ENCODE measurements at places on chromosomes 16 and 17.

DNA sequence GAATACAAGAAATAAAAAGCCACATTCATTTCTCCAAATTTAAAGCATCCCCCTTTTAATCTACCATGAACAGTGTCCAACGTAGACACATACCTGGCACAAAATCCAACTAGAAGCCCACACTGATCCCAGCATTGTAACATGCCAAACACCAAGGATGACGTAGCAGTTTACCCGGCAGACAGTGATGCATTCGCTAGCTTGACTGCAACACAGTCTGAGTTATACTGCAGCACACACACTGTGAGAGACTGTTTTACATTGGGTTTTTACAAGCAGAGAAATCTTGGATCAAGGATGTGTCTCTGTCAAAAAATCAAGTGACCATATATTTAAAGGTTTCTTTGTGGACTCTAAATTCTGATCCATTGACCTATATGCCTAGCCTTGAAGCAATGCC, 74.5 kb upstream of the C17orf78 start:
- DNase-seq, result no peak

DNA sequence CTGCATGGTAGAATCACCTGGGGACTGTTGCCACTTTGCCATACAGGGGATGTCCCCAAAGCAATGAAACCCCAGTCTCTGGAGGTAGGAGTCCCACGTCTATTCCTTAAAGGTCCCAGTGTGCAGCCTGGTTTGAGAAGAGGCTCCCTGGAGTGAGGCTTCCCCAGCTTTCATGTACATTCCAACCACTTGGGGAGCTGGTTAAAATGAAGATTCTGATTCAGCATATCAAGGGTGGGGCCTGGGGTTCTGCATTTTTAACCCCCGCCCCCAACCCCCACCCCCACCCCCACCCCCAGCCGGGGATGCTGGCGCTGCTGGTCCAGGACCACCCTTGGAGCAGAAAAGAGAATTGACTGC, 241.2 kb downstream of the FOXL1 start:
- no peak for DNase-seq

DNA sequence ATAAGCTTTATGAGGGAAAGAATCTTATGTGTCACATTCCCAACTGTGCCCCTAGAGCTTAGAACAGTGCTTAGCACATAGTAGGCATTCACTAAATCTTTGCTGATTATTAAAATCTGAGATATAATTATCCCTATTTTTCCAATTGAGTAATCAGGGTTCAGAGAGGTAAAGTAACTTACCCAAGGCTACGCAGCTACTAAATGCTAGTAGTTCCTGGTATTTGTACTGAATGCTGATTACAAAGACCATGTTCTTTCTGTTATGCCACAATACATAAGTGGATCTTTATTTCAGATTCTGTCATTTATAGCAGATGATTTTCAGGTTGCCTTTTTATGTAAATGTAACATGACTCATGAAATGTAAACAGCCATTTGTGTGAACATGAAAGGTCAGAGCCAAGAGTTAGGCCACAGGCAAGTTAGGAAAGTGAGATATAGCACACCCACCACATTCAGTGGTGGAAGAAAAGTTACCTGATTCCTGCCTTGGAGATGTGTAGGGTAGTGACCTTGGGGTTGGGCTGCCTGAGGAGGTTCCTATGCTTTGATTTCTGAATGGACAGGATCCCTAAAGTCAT, 77.2 kb downstream of the FTO start:
- no peak for DNase-seq

- peak; percentile 22 for DNase-seq
Observed at GRCh38 chr17:2081564-2081963, 26.7 kb downstream of the HIC1 start.

- DNase-seq, result no peak
Observed at GRCh38 chr17:44311562-44312181, 3.3 kb downstream of the RUNDC3A start.

DNA sequence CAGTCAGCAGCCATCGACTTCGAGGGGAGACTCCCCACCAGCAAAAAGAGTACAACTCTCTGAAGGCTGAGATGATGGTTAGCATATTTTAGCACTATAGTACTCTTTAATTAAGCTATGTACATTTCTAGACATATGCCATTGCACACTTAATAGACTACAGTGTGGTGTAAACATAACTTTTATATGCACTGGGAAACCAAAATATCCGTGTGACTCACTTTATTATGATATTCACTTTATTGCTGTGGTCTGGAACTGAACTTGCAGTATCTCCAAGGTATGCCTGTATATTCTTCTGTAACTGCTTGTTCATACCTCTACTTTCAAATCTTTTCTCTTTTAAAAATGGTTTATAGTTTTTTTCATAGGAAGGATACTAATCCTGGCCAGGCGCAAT, 11.0 kb upstream of the NXPH3 start:
- no peak for DNase-seq

- DNase-seq, result peak; percentile 56
Observed at GRCh38 chr17:1203111-1203966, 23.6 kb upstream of the ABR start.

DNA sequence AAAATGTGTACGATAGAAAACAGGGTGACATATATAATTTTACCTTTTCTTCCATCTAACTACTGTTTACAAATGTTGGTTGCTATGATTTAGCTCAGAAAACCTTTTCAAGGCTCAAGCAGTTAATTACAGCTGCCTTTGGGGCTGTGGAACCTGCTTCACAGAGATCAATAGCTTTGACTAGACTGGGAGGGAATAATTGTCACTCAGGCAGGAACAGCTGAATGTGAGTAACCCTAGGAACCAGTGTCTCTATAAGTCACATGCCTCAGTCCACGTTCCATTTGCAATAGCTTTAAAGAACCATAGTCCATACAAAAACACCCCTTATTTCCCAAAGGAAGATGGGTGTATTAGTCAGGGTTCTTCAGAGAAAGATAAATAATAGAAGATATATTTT, 306.8 kb upstream of the ERCC4 start:
- DNase-seq, result no peak

DNA sequence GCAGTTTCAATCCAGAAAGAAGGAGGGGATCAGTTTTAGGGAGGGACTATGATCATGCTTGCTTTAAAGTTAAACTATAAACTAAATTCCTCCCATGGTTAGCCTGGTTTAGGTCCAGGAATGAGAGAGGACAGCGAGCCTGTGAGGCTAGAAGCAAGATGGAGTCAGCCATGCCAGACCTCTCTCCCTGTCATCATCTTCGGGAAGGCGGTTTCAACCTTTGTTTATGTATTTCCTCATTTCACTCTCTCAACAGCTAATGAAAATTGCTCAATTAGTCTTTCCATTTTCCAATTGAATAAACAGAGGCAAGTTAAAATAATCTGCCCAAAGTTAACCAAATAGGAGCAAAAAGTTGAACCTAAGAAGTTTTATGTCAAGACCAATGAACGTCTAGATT, 201.5 kb downstream of the KCNJ2 start:
- no peak for DNase-seq

DNA sequence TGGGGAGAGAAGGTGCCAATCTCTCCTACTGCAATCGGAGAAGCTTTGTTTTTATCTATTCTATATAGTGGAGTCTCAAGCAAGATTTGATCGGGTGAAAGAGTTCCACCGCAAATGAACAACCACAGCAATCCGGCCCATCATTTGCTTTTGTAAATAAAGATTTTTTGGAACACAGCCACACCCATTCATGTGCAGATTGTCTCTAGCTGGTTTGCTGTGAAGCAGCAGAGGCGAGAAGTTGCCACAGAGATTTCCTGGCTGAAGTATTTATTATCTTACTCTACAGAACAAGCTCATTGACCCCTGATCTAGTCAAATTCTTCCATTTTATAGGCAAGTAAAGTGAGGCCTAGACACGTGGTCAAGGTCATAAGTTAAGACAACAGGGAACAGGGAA, 195.5 kb upstream of the TNRC6C start:
- DNase-seq, result no peak

DNA sequence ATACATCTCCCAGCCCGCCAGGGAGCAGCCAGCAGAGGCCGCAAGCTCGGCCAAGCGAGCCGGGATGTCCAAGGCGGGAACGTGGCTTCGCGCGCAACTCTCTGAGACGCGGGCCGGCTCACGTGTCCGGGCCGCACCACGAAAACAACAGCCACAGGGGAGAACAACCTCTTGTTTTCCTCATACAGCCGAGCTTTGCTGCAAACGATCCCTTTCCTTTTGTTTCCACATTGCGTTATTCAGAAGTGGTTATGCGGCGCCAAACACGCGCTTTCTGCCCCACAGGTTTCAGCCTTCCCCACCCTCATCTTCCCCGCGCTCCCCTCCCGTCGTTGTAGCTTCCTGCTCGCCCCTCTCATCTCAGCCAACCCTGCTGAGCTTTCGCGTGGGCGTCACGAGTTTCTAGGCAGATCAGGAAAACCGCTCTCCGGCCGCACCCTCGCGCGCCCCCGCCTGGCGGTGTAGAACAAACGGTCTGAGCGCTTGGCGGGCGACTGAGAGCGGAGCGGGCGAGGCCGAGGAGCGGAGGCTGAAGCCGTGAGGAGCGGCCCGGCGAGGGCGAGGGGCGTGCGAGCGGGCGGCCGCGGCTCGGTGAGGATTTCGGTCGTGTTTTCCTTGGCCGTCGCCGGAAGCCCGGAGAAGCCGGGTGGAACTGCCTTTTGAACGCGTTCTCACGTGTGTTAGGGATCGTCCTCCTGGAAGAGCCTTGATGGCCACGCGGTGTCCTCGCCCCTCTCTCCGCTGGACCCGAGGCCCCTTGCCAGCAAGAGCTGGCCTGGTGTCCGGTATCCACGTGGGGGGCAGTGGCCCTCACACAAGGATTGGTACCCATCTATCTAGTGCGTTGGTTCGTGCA, 6.6 kb upstream of the SMARCD2 start:
- DNase-seq, result peak; percentile 96

GRCh38 chr17:47850692-47851573, at the start of gene SP6:
Gene SP6 (minus strand): TSS chr17:47851163. CDS start chr17:47848429, 2,734 bp downstream.
- DNase-seq, result peak; percentile 81

All from activated T-cell treated with anti-CD3 and anti-CD28 coated beads, Interleukin-2, amount 50 U/mL, for 48 hours (primary cell).